ENCODE measurements at places on chromosomes 2 and 18.

DNA sequence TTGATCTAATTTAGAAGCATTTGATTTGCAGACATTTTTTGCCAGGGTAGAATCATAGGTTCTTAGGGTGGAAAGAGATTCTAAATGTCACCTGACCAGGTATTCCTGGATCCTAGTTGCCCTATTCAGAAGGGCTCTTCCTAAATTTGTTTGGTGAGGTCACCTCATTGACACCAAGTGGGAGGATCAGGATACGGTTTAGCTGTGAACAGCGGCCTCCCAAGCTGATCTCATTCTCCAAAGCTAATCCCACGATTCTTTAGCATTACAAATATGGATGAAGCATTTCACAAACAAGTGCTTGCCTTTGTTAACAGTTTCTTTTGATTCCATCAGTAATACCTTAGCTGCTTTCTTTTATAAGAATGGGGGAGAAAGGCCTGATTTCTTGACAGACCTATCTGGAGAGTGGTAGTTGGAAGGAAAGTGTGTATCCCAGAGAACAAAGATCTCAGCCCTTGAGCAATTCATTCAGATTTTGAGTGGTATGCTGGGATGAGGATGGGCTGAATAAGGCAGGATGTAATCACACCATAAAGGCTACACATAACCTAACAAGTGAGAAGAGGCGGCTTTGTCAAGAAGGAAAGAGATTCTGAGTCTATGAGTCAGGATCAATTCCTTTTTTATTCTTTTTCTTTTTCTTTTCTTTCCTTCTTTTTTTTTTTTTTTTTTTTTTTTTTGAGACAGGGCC, 16.6 kb downstream of the KCTD1 start:
- DNase-seq: no peak

GRCh38 chr2:142980246-142981068, 103.0 kb downstream of the KYNU start:
- DNase-seq: no peak

- DNase-seq: no peak
Measured at GRCh38 chr2:219562049-219563020, 9.0 kb downstream of the OBSL1 start.

DNA sequence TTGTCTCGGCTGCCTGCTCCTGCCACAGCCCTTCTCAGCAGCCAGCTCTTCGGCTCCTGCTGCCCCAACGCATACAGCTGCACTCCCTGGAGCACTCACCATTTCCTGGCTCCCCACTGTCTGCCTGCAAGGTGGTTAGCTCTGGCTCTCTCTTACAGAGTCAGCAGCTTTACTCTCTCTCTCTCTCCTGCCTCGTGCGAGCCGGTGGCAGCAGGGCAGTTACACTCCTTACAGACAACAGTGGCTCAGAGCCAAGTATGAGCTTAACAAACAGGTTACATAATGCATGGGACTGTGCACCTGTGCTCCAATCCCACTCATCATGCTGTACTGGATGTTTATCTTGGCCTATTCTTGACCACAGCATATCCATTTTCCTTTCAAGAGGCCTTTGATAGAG, 47.4 kb upstream of the DNAJC10 start:
- no peak for DNase-seq

- DNase-seq: no peak
Measured at GRCh38 chr2:17638196-17638743, 97.8 kb downstream of the VSNL1 start.

- no peak for DNase-seq
Measured at GRCh38 chr2:234468503-234468902, 28.4 kb downstream of the ARL4C start.

GRCh38 chr2:10057231-10058107, 14.1 kb downstream of the KLF11 start:
- peak; percentile 77 for DNase-seq
